ENCODE measurements at places on chromosomes 5 and 9.
A peak's percentile ranks its signal among the peaks of the same experiment; 100 is the strongest.

DNA sequence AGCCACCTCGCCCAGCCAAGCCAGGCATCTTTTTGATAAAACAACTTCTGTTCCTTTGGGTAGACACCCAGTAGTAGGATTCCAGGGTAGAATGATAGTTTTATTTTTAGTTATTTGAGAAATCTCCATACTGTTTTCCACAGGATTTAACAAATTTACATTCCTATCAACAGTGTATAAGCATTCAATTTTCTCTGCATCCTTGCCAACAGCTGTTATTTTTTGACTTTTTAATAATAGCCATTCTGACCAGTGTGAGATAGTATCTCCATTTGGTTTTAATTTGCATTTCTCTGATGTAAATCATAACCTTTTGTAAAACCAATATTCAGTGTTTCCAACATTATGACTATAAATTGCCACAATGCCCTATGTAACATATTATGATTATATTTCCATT is 28.2 kb upstream of the CCNB1 start:
- DNase-seq: no peak

DNA sequence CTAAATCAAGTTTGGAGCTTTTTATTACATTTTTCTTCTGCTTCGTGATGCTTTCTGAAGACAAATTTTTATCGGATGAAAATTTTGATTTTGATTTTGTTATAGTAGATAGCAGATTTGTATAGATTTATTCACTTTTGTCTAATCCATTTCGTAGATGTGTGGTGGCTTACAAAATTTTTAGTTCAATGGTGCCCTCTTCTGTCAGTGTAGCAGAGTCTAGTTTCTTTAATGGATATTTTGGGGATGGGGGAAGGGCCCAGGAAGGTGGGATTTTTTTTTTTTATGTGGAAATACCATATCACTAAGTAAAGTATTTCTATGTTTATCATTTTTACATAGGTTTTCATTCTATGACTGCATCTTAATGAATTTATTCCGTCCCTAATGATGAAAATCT is 259.9 kb upstream of the TARS1 start:
- peak; percentile 46 for DNase-seq

GRCh38 chr9:125399666-125400065 is 138.0 kb downstream of the GAPVD1 start:
- no peak for DNase-seq

GRCh38 chr9:93065135-93065720 is 6.7 kb downstream of the SUSD3 start:
- no peak for DNase-seq

- DNase-seq: no peak
Measured at GRCh38 chr9:132801659-132802058, 76.4 kb downstream of the AK8 start.

DNA sequence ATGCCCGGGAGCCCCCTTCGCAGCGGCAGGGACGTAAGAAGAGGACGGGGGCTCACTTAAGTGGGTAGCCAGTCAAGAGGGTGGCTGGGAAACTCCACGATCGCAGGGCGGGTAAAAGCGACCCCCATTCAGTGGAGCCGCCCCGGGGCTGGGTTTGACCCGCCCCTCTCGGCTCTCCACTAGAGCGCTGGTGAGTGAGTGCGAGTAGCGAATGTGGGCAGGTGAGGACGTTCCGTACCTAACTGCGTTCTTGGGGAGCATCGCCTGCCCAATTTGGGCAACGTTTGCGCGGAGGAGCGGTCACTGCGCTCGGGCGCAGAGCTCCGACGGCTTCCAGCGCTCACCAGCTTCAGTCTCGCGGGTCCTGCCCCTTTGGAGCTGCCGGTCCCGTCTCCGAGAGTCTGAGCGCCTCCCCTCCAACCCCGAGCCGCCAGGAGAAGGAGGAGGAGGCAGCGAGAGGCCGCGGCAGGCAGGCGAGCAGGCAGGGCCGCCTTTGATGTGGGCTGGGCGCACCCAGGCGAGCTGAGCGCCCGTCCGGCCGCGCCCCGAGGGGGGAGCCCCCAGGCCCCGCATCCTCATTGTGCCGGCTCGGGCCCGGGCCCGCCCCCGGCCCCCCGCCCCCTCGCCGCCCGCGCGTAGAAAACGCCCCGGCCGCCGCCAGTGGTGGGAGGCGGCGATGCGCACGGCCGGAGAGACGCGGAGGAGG is at the start of gene FGF18:
FGF18 (plus strand) TSS at position 666 of the 706 bp plus-strand sequence. CDS start 553 bp downstream, outside the sequence.
- no peak for DNase-seq

GRCh38 chr5:179215576-179215975 is 129.7 kb downstream of the ADAMTS2 start:
- DNase-seq: no peak

- DNase-seq: no peak
Measured at GRCh38 chr5:158195416-158196210, 336.7 kb upstream of the CLINT1 start.

- DNase-seq: no peak
Measured at GRCh38 chr9:122070728-122071515, 22.2 kb downstream of the TTLL11 start.

- no peak for DNase-seq
Measured at GRCh38 chr5:111238431-111239225, 14.4 kb downstream of the CAMK4 start.

- DNase-seq: no peak
Measured at GRCh38 chr5:135213466-135214239, 179.6 kb upstream of the PITX1 start.

GRCh38 chr9:78879324-78880100 is 582.6 kb downstream of the PSAT1 start:
- DNase-seq: no peak

DNA sequence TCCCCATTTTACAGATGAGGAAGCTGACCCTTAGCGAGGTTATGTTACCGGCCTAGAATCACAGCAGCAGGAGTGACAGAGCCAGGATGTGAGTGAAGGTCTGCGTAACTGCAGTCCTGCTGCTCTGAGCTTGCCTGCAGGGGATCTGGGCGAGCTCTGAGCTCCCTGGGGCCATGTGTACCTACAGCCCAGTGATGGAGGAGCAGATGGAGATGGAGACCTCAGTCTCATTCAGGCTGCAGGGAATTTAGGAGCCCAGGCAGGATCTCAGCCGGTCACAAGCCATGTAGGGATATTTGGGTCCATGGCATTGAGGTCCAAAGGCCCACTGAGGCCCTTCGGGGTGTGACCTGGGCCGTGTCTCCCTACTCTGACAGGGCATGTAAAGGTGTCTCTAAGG is 170.6 kb downstream of the CACNA1B start:
- no peak for DNase-seq

GRCh38 chr9:34600908-34601307 is 11.0 kb downstream of the RPP25L start:
- no peak for DNase-seq

DNA sequence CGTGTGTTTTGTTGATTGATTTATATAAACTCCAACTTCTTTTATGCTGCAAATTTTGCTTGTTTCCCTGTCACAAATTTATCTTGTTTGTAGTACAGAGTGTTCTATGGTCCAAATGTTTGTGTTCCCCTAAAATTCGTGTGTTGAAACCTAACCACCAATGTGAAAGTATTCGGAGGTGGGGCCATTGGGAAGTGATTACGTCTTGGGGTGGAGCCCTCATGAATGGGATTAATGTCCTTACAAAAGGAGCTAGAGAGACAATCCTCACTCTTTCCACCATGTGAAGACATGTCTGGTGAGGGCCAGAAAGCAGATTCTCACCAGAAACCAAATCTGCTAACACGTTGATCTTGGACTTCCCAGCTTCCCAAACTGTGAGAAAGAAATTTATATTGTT is 262.0 kb downstream of the MAN2A1 start:
- no peak for DNase-seq

GRCh38 chr5:150286820-150287219 is 2.8 kb downstream of the CAMK2A start:
- DNase-seq: no peak

GRCh38 chr9:69542942-69543704 is 129.0 kb downstream of the APBA1 start:
- DNase-seq: no peak

GRCh38 chr5:149961957-149962409 is 1.4 kb downstream of the SLC26A2 start:
- peak; percentile 67 for DNase-seq

- no peak for DNase-seq
Measured at GRCh38 chr9:129198319-129199043, 20.4 kb upstream of the IER5L start.

DNA sequence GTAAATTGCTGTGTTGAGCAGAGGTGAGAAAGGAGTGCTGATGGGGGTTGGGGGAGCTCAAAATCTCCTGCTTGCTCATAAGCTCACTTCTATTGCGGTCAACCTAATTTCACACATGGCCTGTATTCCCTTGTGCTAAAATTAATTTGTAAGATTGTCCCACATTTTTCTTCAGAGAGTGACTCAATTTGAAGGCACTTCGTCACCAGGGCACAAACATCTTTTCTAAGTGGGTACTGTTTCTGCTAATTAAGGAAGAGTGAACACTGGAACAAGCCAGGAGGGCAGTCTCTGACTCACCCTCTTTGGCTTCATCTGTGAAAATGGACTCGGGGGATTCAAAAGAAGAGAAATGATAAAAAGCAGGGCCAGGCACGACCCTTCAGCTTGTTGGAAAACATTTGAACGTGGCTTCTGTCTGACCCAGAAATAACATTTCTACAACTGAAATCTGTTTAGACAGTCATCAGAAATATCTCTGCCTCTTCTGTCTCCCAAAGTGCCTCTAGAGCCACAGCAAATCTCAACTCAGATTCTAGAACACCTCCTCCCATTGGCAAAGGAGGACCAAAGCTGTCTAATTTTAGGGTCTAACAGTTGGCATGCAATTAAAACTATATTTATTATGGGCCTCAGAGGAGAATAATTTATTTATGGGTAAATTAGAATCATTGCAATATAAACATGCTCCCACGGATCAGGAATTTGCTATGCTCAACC is 49.8 kb downstream of the FEM1C start:
- DNase-seq: peak; percentile 66

DNA sequence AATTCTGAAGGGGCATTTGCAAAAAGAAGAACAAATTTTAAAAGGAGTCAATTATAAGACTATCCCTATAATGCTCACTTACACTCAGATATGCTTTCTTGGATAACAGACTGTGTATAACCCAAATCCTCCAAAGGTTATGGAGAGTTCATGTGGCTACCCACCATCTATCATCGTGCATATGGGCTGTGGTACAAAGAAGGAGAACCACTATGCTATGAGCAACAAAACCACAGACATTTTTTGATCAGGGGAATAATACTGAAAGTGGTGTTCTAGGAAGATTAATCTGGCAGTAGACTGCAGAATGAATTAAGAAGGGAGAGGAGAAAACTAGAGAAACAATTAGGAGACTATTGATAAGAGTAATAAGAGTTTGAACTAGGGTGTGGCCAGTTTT is 16.8 kb downstream of the NR3C1 start:
- peak; percentile 80 for DNase-seq

- no peak for DNase-seq
Measured at GRCh38 chr5:68033029-68033428, 182.5 kb upstream of the PIK3R1 start.

- DNase-seq: no peak
Measured at GRCh38 chr5:157479612-157480510, 19.8 kb downstream of the NIPAL4 start.

- no peak for DNase-seq
Measured at GRCh38 chr9:85430659-85431338, 311.0 kb downstream of the AGTPBP1 start.

DNA sequence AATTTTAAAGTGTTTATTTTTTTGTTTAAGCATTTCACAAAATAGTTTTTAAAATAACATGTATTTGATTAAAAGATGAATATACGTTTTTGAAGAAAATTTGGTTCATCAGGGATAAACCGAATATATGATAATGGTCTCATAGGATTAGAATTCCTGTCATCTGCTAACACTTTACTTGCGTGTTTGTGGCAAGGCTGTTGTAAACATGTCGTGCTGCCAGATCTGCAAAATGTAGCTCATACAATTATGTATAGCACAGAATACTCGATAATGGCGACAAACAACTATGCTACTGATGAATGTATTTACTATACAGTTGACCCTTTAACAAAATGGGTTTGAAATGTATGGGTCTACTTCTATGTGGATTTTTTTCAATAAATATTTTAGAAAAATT is 7.2 kb upstream of the TXNDC8 start:
- DNase-seq: no peak

DNA sequence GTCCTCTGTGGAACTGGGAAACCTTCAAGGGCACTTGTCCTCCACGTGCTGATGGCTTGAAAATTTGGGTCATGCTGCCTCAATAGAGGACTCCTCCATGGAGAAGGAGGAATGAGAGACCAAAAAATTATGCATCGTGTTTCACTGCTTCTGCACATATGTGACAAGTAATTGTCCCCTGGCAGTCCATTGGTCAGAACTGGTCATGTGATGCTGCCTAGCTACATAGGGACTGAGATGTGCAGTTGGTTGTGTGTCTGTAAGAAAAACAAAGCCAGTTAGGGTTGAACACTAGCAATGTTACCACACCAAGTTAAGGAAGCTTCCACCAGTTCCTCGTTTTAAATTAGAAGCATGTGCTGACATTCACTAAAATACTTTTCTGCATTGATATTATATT is 201.9 kb upstream of the ANKH start:
- DNase-seq: no peak

- DNase-seq: no peak
Measured at GRCh38 chr9:95150903-95151302, 166.6 kb downstream of the FANCC start.

DNA sequence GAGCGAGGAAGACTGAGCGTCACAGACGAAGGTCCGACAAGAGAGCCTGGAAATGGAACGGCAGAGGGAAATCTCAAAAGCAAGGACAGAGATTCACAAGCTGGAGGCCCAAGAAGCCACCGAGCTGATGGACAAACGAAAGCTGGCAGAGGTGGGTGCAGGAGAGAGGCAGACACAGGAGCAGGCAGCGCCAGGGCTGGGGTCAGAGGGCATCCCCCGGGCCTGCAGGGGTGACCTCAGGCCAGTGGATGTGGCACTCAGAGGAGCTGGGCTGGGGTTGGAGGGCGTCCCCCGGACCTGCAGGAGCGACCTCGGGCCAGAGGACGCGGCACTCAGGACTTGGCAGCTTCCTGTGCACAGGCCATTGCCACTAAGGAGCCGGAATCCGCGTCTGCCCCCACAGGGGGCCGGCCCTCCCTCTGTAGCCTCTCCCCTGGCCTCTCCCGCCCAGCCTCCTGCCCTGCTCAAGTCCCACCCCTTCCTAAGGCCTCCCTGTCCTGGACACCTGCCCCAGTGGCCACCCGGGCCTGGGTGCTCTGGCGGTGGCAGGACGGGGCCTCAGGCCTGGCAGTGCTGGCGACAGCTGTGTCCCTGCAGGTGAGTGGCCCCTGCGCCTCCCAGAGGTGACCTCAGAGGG is 40.4 kb downstream of the EXD3 start:
- no peak for DNase-seq

DNA sequence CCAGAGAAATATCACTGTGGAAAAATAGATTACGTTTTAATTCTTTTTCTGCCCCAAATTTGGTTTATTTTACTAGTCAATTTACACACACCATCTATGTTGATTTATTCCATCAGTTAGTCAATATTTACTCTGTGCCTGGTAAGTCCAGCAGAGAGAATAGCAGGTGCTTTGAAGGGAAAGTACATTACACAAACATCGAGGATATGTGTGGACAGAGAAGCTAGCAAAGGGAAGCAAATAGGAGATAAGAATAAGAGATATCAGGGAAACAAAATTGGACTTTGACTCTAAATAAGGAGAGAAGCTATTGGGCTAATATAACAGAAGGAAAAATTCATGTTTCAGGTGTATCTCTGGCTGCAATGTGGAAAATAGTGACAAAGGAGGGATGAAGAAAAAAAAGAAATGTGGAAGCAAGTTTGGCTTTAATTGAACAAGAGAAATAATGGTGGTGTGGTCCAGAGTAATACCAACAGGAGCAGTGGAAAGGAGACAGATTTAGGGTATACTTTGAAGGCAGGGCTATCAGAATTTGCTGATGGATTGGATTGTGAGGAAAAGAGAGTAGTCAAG is 587.7 kb upstream of the CDH6 start:
- no peak for DNase-seq

All from RPMI7951 (cell line).